ENCODE measurements at places on chromosomes 7 and 10. TPM values are rescaled to one million over a fixed set of nuclear protein-coding genes. Genes with fewer than 3 reads are reported as not detected.

Gene PLXDC2
- total RNA-seq = 1.2 TPM

Gene TNS3
- total RNA-seq = 32.2 TPM

Gene C10orf105
- 0.20 TPM for total RNA-seq

DNA sequence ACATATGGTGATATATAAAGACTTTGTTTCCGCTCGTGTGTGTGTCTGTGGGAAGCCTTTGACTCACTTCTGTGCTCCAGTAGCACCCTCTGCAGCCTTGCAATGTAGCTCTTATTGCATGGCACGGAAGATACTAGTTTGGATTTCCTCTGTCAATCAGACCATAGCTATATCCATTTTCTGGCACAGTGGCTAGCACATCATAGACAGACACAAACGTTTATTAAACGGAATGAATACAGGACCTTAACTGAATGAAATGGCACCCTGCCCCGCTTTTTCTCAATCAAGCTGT is 124.0 kb upstream of the PTPN20 start:
- peak; percentile 50 for DNase-seq

Gene BRI3
- total RNA-seq = 239 TPM

Gene GIMAP7
- not detected for total RNA-seq

- peak; percentile 47 for DNase-seq
Observed at GRCh38 chr10:132961787-132962622, 19.6 kb upstream of the CFAP46 start.

DNA sequence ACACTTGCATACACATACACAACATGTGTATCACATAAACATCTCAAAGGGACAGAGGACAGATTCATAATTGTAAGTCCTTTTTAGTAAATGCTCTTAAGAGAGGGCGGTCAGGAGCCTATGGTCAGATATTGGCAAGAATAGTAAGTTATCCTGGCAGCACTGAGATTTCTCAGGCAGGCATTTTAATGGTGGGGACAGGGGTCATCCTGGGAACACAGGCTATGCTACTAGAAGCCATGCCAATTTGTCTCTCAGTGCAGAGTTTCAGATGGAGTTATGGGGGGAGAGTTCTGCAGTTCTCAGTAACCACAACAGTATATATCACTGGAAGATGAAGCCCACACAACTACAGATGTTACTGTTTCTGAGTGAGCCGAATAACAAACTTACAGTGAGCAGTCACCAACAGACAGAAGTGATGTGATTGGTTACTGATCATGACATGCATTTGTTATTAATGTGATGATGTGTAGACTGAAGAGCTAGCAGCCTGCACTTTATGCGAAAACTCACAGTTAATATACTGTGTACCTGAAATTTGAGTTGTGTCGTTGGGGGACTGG is 16.4 kb downstream of the ZNF487 start:
- no peak for DNase-seq
